ENCODE measurements at places on chromosomes 6 and 20.

- DNase-seq: no peak
Observed at GRCh38 chr6:71412559-71413140, 124.0 kb downstream of the OGFRL1 start.

GRCh38 chr20:63734946-63735858, 1.3 kb upstream of the LIME1 start:
- DNase-seq: no peak

- DNase-seq: no peak
Observed at GRCh38 chr6:4164117-4164442, 28.7 kb upstream of the ECI2 start.

- DNase-seq: peak; percentile 100
Observed at GRCh38 chr6:135195522-135195921, 14.4 kb downstream of the MYB start.

DNA sequence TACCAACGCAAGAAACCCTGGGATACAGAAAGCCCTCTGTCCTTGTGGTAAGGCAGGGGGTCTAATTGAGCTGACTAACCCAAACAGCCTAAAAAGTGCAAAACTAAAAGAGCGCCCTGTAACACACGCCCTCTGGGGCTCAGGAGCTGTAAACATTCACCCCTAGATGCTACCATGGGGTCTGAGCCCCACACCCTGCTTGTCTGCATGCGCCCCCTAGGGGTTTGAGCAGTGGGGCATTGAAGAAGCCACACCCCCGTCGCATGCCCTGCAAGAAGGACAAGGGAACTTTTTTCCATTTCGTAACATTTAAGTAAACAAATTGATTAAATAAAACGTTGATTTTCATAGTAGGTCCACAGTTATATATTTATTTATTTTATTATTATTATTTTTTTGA, 616.9 kb upstream of the MAN1A1 start:
- no peak for DNase-seq

- DNase-seq: peak; percentile 54
Observed at GRCh38 chr6:26223650-26224546, 136.7 kb downstream of the HFE start.

Data from GF-D8 (cell line).